Fibroblast of skin of right biceps (primary cell): ENCODE measurements at places on chromosomes 16 and 17.
A peak's percentile ranks its signal among the peaks of the same experiment; 100 is the strongest.

DNA sequence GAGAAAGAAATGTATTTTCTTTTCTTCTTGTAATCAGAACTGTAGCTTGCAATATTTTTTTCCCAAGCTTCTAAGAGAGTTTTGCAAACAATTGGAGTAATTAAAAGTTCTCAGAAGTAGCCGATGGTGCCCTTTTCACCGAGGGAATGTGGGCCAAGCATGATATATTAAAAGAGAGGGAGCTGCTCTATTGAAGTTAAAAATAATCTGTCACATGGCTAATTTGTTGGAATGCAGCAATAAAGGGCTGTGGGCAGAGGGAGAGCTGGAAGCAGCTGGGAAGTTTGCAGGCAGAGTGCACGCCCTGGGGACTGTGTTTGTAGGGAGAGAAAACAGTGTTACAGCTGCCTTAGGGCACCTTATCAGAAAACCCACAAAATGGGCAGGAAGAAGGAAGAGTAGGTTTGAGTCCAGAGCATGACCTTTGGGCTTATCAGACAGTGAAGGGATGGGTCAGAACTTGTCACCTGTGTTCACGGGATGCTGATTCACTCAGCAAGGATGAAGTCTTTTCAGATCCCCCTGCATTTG lies 18.5 kb upstream of the TERF2 start:
- DNase-seq, result peak; percentile 54

DNA sequence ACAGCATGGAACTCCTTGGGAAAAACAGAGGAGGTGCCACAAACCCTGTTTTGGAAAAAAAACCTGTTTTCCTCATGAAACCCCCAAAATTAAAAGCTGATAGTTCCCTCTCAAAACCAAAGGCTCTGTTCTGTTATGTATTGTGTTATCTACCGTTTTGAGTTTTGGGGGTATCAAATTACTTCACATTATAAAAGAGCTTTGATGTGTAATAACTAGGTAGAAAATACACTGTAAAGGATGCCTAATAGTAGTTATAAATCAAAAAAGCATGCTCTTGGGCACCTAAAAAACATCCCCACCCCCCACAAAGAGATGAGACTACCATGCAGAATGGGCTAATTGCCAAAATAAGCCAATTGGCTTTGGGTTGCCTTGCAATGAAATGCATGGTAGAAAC lies 30.8 kb downstream of the C16orf54 start:
- DNase-seq, result no peak

GRCh38 chr17:28216528-28216927 lies 102.5 kb upstream of the TMEM97 start:
- DNase-seq, result peak; percentile 29

DNA sequence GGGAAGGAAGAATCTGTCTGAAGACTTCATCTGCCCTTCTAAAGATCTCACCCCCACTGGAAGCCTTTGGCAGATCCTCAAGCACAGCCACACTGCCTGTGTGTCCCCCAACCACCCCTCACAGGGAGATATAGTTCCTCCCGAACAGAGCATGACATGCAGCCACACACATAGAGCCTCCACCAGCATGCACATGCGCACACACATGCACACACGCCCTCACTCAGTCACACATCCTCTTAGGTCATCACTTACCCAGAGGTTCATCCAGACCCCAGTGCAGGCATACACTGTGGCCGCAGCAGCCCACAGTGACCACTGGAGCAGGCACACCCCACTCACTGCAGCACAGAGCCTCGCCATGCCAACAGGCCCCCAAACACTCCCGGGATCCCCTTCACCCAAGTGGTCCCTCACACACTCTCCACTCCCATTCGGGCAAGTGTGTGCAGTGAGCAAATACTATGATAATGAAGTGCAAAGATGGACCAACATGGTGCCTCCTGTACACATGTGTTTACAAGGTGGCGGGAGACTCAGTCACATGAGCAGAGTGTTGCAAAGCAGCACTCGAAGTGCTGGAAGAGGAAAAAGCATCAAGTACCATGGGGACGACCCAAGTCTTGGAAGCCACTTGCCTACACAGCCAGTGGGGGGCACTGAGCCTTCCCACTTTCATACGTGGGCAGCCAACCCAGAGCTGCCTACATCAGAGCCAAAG lies 17.0 kb upstream of the SP6 start:
- no peak for DNase-seq

GRCh38 chr17:49901460-49902331 lies 53.8 kb upstream of the TAC4 start:
- peak; percentile 3 for DNase-seq

- no peak for DNase-seq
Observed at GRCh38 chr17:58384897-58385296, 32.4 kb downstream of the RNF43 start.

DNA sequence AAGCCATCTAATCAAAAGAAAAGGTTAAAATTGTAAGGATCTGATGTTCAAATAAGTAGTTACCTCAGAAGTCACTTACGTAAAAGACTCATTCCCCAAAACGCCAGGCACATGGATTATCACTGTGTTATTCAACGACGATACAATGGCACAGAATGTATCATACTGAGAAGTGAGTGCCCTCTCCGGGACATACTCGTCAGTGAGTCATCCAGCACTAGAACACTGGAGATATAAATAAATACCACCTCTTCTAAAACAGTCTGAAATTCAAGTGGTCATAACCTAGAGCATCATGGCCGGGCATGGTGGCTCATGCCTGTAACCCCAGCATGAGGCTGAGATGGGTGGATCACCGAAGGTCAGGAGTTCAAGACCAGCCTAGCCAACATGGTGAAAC lies 24.9 kb downstream of the USP31 start:
- DNase-seq, result peak; percentile 66

DNA sequence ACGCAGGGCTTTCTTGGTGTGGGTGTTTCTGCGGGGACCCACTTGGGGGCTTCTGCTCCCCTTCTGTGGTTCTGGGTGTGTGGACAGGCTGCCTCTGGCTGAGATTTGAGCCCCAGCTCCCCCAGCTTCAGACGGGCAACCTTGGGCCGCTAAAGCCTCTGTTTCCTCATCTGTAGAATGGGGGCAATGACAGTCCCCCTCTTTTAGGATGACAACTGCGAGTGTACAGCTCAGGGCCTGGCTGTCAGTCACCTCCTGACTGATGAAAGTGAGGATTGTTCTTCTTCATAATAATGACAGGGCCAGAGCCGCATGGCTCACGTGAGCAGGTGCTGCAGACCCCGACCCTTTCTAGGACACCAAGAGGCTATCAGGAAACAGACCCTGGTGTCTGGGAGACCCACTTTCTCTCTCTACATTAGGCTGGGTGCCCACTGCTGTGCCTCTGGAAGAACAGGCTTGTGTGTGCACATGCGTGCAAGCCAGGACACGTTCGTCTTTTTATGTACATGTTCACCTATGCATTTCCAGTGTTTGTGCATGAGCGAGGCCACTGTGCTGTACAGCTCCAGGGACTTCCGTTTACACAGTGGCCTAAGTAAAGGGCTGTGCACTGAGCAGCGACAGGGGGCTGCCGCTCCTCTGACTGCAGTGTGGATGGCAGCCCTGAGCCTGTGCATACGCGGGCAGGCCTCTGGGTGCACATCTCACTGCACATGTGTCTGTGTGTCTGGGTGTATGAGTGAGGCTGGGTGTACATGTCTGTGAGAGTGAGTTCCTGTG lies 4.6 kb downstream of the SPNS3 start:
- no peak for DNase-seq

DNA sequence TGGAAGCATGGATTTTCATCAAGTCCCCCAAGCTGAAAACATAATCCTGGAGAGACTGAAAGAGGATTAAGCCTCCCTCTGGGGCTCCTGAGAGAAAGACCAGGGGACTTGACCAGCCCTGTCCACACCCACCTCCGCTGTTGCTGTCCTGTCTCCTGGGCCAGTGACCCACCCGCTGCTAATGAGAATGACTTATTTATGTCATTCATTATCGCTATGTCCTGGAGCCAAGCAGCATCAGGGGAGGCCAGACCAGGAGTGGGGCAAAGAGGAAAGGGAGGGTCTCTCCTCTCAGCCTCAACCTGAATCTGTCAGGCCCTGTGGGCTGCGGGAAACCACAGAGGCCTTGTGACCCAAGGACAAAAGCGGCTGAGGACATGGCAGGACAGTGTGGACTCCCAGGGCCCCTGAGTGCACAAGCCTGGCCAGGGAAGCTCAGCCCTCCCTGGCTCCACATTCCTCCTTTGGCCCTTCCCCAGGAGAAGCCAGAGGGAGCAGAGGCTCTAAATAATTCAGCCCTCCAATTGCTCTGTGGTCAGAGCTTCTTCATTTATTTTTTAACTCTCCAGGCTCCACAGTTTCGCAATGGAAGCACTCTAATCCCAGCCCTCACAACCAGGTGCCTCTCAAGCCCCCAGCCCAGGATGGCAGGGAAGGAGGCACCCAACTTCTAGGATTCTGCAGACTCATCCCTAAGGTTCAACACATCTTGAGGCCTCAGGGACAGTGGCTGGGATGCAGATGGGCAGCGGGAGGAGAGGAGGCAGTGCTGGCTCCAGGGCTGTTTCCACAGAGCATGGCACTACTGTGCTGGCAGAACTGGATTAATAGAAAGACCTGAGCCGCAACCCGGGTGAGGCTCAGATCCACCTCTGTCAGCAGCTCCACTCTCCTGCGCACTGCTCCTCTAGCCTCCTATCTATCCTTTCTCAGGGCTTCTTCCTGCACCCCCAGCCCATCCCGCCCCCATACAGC lies 19.1 kb downstream of the CUEDC1 start:
- peak; percentile 64 for DNase-seq

- DNase-seq, result no peak
Observed at GRCh38 chr17:78180083-78180482, 6.8 kb downstream of the TK1 start.

DNA sequence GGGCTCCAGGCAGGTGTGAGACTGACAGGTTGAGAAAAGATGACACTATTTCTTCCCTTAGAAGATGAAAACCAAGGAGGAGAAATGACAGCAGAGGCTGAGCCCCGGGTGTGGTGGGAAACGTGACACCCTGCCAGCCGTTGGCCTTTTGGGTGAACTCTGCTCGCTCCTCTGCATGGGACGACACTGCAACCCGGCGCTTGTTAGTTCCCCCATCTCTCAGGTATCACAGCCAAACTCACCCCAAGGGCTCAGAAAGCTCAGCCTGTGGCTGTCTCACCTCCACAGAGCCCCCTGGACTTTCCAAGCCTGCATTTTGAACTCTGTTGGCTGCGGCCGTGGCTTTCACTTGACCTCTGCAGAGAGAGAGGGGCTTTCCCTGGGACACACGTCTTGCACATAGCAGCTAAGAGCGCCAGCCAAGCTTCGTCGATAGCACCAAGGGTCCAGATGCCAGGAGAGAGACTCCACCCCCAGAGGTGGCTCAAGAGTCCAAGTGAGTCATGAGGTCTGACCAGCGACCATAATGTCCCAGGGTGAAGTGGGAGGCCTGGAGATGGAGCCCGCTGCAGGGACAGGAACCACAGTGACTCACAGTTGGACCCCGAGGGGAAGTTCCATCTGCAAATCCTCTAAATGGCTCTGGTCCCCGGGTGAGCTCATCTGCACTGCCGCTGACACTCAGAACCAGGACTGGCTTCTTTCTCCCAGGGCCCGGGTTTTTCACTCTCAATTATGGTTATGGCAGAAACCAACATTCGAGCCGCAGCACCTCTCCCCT lies 301.9 kb downstream of the SOX9 start:
- DNase-seq, result peak; percentile 66

DNA sequence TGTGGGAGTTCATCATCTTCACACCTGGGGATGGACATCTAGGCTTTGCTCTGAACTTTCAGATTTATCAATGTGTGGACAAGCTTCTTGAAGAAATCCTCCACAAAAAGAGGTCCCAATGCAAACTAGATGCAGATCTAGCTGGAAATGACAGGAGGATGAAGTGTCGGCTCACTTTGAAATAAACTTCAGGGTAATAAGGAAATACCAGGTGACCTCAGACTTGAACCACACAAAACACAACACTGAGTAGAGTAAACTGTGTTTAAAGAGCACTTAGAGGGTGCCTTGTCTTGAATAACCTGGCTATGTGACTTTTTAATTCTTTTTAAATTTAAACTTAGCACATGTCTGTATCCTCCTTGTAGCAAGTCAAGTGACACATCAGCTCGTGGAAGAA lies 27.2 kb upstream of the TEKT3 start:
- no peak for DNase-seq

DNA sequence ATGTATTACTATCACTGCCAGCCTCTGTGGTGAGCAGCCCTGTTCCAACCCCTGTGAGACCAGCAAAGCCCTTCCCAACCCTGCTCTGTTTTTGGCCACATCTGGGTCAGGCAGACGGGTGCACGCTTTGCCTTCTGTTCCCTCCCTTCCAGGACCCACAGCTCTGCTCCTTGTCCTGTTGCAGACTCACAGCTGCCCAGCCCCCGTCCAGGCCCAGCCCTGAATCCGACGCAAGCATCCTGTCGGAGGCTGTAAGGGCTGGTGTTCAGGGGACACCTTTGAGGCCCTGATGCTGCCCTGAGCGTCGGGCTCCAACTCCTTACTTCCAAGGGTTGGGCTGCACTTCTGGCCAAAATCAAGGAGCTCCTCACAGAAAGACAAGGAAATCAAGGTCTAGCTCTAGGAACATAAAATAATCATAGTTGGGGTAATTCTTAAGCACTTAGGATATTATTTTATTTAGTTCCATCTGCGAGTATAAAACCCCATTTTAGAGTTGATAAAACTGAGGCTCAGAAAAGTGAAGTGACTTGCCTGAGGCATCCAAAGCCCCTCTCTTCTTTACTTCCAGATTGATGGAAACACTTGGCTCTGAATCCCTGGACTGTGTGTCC lies 14.3 kb upstream of the SRCIN1 start:
- no peak for DNase-seq

GRCh38 chr16:2121853-2122252 lies 13.8 kb downstream of the PKD1 start:
- no peak for DNase-seq

DNA sequence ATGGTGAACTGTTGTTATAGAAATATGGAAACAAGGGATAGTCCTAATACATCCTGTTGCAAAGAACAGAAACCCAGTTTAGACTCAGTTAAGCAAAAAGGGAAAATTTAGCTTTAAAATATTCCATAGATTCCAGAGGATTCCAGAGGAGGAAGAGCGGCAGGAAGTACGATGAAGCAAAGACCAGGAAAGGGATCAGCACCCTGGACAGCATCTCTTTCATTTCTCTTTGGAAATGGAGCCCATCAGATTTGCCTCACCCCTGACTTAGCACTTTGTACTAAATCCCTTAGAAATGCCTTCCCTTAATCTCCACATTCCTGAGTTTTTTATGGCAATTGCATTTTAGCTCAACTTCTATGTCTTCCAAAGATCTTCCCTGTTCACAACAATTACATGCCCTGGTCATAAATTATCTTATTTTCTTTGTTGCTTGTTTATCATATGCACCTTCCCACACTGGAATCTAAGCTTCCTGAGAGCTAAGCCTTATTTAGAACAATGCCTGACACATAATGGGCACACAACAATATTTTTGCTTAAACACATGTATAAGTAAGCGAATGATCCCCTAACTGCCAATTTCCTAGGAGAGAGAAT lies 150.0 kb upstream of the RBFOX1 start:
- DNase-seq, result no peak

GRCh38 chr16:50977138-50977537 lies 173.9 kb downstream of the SALL1 start:
- DNase-seq, result no peak

- DNase-seq, result no peak
Observed at GRCh38 chr16:89385712-89386111, 104.6 kb downstream of the ANKRD11 start.

GRCh38 chr16:78515421-78515820 lies 416.0 kb downstream of the WWOX start:
- DNase-seq, result no peak

GRCh38 chr17:75590314-75590761 lies 2.7 kb downstream of the MYO15B start:
- DNase-seq, result no peak
